ENCODE measurements at places on chromosomes 7 and 10. TPM values are rescaled to one million over a fixed set of nuclear protein-coding genes. Genes with fewer than 3 reads are reported as not detected.

- H3K4me1 ChIP-seq = no peaks in the 10 kb centered on the region
- H3K36me3 ChIP-seq = no peaks in the 10 kb centered on the region
- H3K27me3 ChIP-seq = no peaks in the 10 kb centered on the region
- H3K4me3 ChIP-seq = no peak overlapping the region
- no peak overlapping the region for H3K27ac ChIP-seq
These were observed 194.2 kb downstream of the CAMK1D start for GRCh38 chr10:12543589-12543988.

DNA sequence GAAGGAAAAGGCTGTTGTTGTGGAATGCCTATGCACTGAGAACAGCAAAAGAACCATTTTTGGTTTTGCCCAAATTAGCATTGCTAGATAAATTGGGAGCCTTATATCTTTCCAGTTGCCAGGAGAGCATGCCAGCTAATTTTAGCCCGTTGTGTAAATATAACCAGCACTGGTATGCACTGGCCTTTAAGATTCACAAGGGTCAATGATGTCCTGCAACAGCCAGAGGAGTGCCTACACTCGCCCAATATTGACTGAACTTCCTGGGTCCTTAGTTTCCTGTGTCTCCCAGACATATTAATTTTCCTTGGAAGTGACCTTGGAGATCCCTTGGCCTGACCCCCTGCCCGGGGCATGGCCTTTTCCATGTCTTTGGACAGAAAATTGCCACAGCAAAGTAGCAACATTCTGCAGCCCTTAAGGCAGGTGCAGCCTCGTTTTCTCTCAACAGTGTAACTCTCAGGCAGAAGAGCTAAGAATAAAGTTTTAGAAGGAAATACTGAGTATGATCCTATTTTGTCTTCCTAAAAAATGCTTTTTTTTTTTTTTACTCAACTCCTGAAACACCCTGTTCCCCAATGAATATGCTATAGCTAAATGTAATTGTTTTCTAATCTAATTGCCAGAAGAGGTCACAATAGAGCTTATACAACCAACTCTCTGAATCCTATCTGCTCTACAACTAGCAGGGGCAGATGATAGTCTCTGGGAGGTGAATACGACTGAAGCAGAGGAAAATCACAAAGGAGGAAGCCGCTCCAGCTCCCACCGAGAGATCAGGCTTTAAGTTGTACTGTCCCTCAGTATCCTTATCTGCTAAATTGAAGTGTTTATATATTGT lies 131.9 kb upstream of the PCGF5 start:
- H3K36me3 ChIP-seq = no peaks in the 10 kb centered on the region
- DNase-seq = no peak
- no peaks in the 10 kb centered on the region for H3K4me1 ChIP-seq
- no peak overlapping the region for H3K4me3 ChIP-seq

Gene MOGAT3
- not detected for total RNA-seq

GRCh38 chr10:26938578-26938977 lies 77.8 kb upstream of the ABI1 start:
- no peaks in the 10 kb centered on the region for H3K4me1 ChIP-seq
- H3K36me3 ChIP-seq = no peaks in the 10 kb centered on the region
- H3K27ac ChIP-seq = no peak overlapping the region
- no peak overlapping the region for H3K4me3 ChIP-seq

DNA sequence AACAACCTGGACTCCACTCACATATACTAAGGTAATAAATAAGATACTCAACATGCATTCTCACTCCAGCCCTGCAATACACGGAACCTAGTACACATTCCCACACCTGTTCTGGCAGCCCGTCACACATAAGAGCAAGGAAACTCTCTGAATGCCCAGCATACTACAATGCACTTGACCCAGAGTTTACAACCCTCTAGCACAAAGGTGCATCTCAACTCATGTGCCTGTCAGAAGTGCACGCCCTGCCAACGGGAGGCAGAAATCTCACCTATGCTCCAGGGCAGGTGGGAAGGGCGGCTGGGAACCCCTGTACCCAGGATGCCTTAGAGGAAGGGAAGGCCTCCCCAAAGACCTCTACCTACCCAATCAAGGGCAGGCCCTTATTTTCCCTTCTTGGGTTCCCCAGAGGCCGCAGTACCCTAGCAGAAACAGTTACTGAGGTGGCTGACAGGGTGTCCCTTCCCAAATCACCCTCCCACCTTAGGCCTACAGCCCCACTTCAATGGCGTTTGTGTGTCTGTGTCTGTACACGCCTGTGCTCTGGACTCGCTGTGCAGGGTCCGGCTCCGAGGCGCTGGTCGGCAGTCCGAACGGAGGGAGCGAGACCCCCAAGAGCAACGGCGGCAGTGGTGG lies 2.0 kb downstream of the EVX1 start:
- no peaks in the 10 kb centered on the region for H3K36me3 ChIP-seq
- no peak overlapping the region for H3K27ac ChIP-seq
- DNase-seq = no peak
